ENCODE measurements at places on chromosomes 6 and 20.

- DNase-seq, result no peak
Measured at GRCh38 chr6:40362859-40363258, 224.3 kb downstream of the LRFN2 start.

- no peak for DNase-seq
Measured at GRCh38 chr6:144197919-144198318, 47.6 kb downstream of the STX11 start.

GRCh38 chr20:58839474-58839874 is 11.2 kb downstream of the GNAS-AS1 start:
- DNase-seq, result no peak

GRCh38 chr20:6683021-6683977 is 84.2 kb upstream of the BMP2 start:
- DNase-seq, result no peak

Measured in anterior cingulate cortex (tissue), 58 donors.